Activated CD4-positive, alpha-beta memory T cell treated with anti-CD3 and anti-CD28 coated beads for 36 hours (primary cell): ENCODE measurements at places on chromosomes 5 and 9.
A peak's percentile ranks its signal among the peaks of the same experiment; 100 is the strongest.

DNA sequence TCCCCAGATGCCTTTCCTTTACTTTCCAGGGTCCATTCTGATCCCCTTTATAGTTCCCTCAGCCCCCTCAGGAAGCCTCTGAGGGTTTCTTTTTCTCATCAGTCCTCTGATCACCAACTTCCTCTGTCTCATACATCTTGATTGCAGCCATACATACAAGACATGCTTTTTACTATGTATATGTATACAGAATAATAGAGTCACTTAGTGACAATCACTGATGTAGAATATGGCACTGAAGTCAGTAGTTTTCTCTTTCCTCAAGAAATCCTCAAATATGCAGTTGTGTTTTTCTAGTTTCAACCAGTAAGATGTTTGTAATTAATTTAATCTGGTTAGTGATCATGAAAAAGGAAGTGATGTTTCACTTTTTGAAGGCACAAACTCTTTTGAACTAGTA is 364.1 kb downstream of the MAN2A1 start:
- H3K27me3 ChIP-seq = no peaks in the 10 kb centered on the region
- peaks cover 30% of the 10 kb centered on the region for H3K4me1 ChIP-seq
- H3K27ac ChIP-seq = peak overlapping the region; percentile 67

GRCh38 chr5:10169359-10169758 is 80.3 kb downstream of the ATPSCKMT start:
- no peak overlapping the region for H3K4me3 ChIP-seq
- no peaks in the 10 kb centered on the region for H3K27me3 ChIP-seq
- no peak overlapping the region for H3K27ac ChIP-seq
- H3K36me3 ChIP-seq = peaks cover 2% of the 10 kb centered on the region

GRCh38 chr5:102920762-102921161 is 165.7 kb downstream of the PAM start:
- no peak overlapping the region for H3K4me3 ChIP-seq
- no peak overlapping the region for H3K27ac ChIP-seq
- DNase-seq = no peak
- no peaks in the 10 kb centered on the region for H3K4me1 ChIP-seq
- H3K36me3 ChIP-seq = peaks cover 3% of the 10 kb centered on the region
- H3K27me3 ChIP-seq = no peaks in the 10 kb centered on the region

GRCh38 chr5:15282611-15283010 is 217.4 kb upstream of the FBXL7 start:
- no peak overlapping the region for H3K4me3 ChIP-seq
- DNase-seq = no peak
- no peaks in the 10 kb centered on the region for H3K4me1 ChIP-seq
- H3K27me3 ChIP-seq = no peaks in the 10 kb centered on the region

GRCh38 chr5:75265731-75266130 is 29.1 kb upstream of the ANKRD31 start:
- peaks cover 5% of the 10 kb centered on the region for H3K27me3 ChIP-seq
- H3K36me3 ChIP-seq = no peaks in the 10 kb centered on the region
- H3K27ac ChIP-seq = no peak overlapping the region

- H3K27me3 ChIP-seq = no peaks in the 10 kb centered on the region
- no peak overlapping the region for H3K27ac ChIP-seq
- no peak overlapping the region for H3K4me3 ChIP-seq
- H3K36me3 ChIP-seq = no peaks in the 10 kb centered on the region
- DNase-seq = no peak
- no peaks in the 10 kb centered on the region for H3K4me1 ChIP-seq
Measured at GRCh38 chr9:127133739-127134167, 11.3 kb upstream of the ANGPTL2 start.
